ENCODE measurements at places on chromosomes 13 and 19. TPM values are rescaled to one million over a fixed set of nuclear protein-coding genes. Genes with fewer than 3 reads are reported as not detected.

GRCh38 chr13:65744836-65745235, 1485.3 kb downstream of the PCDH9 start:
- no peak overlapping the region for H3K4me3 ChIP-seq
- DNase-seq: no peak
- no peak overlapping the region for H3K27ac ChIP-seq
- no peaks in the 10 kb centered on the region for H3K36me3 ChIP-seq
- no peaks in the 10 kb centered on the region for H3K27me3 ChIP-seq
- no peaks in the 10 kb centered on the region for H3K4me1 ChIP-seq

GRCh38 chr19:48708471-48708870, 11.1 kb downstream of the MAMSTR start:
- peaks cover 8% of the 10 kb centered on the region for H3K4me1 ChIP-seq
- H3K4me3 ChIP-seq: no peak overlapping the region
- no peak for DNase-seq
- no peaks in the 10 kb centered on the region for H3K27me3 ChIP-seq

GRCh38 chr13:90416519-90416918, 931.0 kb upstream of the MIR17HG start:
- no peaks in the 10 kb centered on the region for H3K36me3 ChIP-seq
- H3K4me3 ChIP-seq: no peak overlapping the region
- no peaks in the 10 kb centered on the region for H3K27me3 ChIP-seq
- peak overlapping the region; percentile 45 for H3K27ac ChIP-seq

- no peaks in the 10 kb centered on the region for H3K4me1 ChIP-seq
- DNase-seq: no peak
- H3K27ac ChIP-seq: no peak overlapping the region
- H3K4me3 ChIP-seq: no peak overlapping the region
- no peaks in the 10 kb centered on the region for H3K27me3 ChIP-seq
- H3K36me3 ChIP-seq: no peaks in the 10 kb centered on the region
These were observed 446.9 kb downstream of the COG6 start for GRCh38 chr13:40102360-40102727.

DNA sequence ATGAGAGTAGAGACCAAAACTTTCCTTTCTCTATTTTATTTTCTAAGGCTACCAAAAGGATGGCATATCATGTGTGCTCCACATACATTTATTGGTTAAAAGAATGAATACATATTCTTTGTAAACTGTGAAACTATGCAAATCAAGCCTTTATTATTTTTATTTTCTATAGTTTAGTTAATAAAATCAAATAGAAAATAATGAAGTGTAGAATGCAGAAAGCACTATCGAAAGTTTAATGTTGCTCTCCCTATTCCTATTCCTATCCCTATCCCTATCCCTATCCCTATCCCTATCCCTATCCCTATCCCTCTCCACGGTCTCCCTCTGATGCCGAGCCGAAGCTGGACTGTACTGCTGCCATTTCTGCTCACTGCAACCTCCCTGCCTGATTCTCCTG, 60.3 kb downstream of the ZNF100 start:
- DNase-seq: no peak
- no peaks in the 10 kb centered on the region for H3K4me1 ChIP-seq
- no peak overlapping the region for H3K4me3 ChIP-seq
- no peak overlapping the region for H3K27ac ChIP-seq

The ADGRE2 gene
- total RNA-seq: 1.4 TPM

DNA sequence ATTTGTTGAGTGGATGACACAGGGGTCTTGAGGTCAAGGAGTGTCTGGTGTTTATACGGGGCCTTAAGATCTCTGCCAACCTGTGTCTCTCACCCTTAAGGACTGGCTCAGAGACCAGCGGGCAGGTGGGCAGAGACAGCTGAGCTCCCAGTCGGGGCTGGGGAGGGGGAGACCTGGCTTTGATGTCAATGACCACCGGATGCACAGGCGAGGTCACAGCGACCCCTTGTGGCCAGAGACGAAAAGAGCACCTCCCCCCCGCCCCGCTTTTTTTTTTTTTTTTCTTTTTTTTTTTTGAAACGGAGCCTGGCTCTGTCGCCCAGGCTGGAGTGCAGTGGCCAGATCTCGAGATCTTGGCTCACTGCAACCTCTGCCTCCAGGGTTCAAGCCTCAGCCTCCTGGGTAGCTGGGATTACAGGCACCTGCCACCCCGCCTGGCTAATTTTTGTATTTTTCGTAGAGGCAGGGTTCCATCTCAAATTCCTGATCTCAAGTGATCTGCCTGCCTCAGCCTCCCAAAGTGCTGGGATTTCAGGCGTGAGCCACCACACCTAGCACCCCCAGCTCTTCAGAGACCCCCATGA, 12.1 kb upstream of the KLK14 start:
- peak; percentile 56 for DNase-seq
- peaks cover 31% of the 10 kb centered on the region for H3K4me1 ChIP-seq
- H3K36me3 ChIP-seq: no peaks in the 10 kb centered on the region
- H3K27me3 ChIP-seq: no peaks in the 10 kb centered on the region

- DNase-seq: no peak
- H3K4me3 ChIP-seq: no peak overlapping the region
- H3K27ac ChIP-seq: no peak overlapping the region
- no peaks in the 10 kb centered on the region for H3K4me1 ChIP-seq
- H3K36me3 ChIP-seq: no peaks in the 10 kb centered on the region
- no peaks in the 10 kb centered on the region for H3K27me3 ChIP-seq
These were observed 7.6 kb downstream of the KANK3 start for GRCh38 chr19:8335343-8336071.

DNA sequence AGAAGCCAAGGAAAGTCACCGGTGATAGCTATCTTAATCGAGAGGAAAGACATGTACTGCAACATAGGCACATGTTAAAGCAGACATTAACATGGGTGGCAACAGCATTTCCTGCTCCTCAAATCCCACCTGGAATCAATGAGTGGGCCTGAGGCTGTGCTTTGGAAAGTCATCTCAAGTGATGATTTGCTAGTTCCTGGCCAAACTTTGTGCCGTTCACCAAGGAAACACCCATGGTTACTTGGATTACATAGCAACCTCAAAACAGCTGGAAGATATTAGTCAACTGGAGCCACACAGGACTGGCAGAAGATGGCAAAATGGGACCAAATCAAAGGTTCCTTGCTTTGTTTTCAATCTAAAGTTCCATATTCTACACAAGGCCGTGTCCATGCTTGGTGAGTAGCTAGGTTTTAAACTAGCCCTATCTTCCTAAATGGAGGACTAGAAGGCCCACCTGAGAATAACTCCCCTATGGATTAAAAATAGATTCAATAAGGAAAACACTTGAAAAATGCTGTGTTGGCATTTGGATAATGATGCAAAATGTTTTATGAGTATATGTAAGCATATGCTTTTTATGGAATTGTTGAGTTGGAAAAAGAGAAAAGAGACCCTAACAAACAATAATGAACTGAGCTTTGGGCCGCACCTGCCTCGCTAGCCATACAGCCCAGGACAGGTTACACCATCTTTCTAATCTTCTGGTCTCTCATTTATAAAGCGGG, 144.5 kb downstream of the RGCC start:
- no peaks in the 10 kb centered on the region for H3K4me1 ChIP-seq
- no peak overlapping the region for H3K4me3 ChIP-seq
- no peaks in the 10 kb centered on the region for H3K36me3 ChIP-seq
- DNase-seq: no peak

- H3K27ac ChIP-seq: no peak overlapping the region
- no peak for DNase-seq
- H3K4me1 ChIP-seq: no peaks in the 10 kb centered on the region
- no peaks in the 10 kb centered on the region for H3K36me3 ChIP-seq
These were observed 690 bp downstream of the HCN2 start for GRCh38 chr19:590396-590745.

- H3K4me3 ChIP-seq: no peak overlapping the region
- no peak for DNase-seq
- H3K27me3 ChIP-seq: no peaks in the 10 kb centered on the region
These were observed 469.4 kb downstream of the KLF12 start for GRCh38 chr13:73664851-73665250.

DNA sequence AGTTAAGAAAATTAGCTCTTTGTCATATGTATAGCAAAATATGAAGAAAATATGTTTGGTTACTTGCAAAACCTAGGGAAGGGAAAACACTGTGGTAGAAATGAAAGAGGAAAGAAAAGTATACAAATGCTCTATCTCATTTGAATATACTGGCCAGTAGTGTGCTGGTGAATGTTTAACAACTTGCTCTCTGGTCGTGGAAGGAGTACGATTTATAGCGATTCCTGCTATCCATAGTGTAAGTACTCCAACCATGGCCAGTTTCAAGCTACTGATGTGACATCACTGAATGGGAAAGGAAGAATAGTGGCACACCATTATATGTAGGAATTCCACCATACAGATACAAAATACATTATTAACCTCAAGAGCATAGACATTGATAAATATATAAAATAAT, 9.3 kb downstream of the BORA start:
- no peak overlapping the region for H3K4me3 ChIP-seq
- DNase-seq: no peak
- H3K36me3 ChIP-seq: no peaks in the 10 kb centered on the region
- H3K27me3 ChIP-seq: no peaks in the 10 kb centered on the region

- no peaks in the 10 kb centered on the region for H3K4me1 ChIP-seq
- DNase-seq: no peak
- H3K27ac ChIP-seq: no peak overlapping the region
- no peaks in the 10 kb centered on the region for H3K36me3 ChIP-seq
- no peaks in the 10 kb centered on the region for H3K27me3 ChIP-seq
These were observed 182.7 kb upstream of the CSNK1A1L start for GRCh38 chr13:37288057-37288720.

The PHLDB3 gene
- total RNA-seq: 19.6 TPM

The RAB3A gene
- 0.40 TPM for total RNA-seq

The PPM1N gene
- total RNA-seq: not detected

DNA sequence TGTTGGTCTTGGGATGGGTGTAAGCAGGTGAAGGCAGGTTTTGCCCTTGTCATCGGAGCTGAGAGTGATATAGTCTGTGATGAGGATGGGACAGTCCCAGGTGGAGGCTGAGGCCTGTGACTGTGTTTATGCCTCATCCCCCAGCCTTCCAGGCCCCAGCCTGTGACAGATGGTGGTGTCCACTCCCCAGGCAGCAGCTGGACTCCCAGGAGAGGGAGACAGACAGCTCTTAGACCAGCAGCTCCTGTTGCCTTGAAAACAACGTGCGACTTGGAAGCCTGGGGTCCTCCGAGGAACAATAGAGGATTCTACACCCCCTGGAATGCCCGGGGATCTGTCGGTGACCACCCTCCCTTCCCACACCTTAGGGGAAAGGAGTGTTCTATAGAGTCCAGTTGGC, 63.8 kb downstream of the CHST8 start:
- no peaks in the 10 kb centered on the region for H3K36me3 ChIP-seq
- H3K4me3 ChIP-seq: no peak overlapping the region
- peaks cover 5% of the 10 kb centered on the region for H3K27me3 ChIP-seq
- peaks cover 17% of the 10 kb centered on the region for H3K4me1 ChIP-seq

The PSG2 gene
- not detected for total RNA-seq

DNA sequence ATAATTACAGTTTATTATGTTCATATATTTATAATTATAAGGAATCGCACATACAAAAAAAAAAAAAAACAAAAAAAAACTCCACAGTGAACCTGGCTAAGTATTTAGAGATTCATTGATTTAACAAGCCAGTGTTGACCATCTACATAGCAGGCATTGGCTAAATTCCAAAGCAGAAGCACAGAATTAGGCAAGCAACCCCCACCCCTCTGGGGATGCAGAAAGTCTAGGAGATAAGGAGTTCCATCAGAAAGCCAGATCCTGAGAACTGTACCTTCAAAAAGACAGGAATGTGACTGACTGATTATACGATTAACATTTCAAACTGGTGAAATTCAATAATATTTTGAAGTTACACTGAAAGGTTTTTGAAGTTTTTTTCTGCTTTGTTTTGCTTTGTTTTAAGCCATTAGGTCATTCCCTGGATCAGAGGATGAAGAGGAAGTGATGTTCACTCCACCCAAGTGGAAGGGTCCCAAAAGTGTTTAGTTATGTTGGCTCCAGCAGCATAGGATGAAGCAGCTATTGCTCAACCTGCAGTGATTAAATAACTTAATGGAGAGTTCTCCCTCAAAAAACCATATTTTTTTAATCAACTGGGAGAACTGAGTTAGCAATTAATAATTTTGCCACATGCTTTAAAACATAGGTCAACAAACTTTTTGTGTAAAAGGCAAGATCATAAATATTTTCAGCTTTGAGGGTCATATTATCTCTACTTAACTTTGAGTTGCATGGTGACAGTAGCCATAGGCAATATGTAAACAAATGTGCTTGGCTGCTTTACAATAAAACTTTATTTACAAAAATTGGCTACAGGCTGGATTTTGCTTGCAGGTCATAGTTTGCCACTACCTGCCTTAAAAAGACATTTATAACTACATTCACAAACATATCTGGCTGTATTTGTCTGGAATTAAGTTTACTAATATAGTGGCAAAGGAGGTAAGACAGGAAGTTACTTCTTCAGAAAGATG, 49.6 kb downstream of the DOCK9 start:
- H3K27ac ChIP-seq: peak overlapping the region; percentile 39
- H3K36me3 ChIP-seq: no peaks in the 10 kb centered on the region
- H3K27me3 ChIP-seq: no peaks in the 10 kb centered on the region
- peaks cover 23% of the 10 kb centered on the region for H3K4me1 ChIP-seq
- no peak for DNase-seq
- H3K4me3 ChIP-seq: no peak overlapping the region

- H3K27me3 ChIP-seq: no peaks in the 10 kb centered on the region
- no peak overlapping the region for H3K4me3 ChIP-seq
- DNase-seq: no peak
- no peaks in the 10 kb centered on the region for H3K36me3 ChIP-seq
- no peak overlapping the region for H3K27ac ChIP-seq
- H3K4me1 ChIP-seq: no peaks in the 10 kb centered on the region
These were observed 9.1 kb downstream of the SERP2 start for GRCh38 chr13:44382635-44383145.

- DNase-seq: no peak
- H3K27ac ChIP-seq: peak overlapping the region; percentile 89
- H3K27me3 ChIP-seq: no peaks in the 10 kb centered on the region
- no peak overlapping the region for H3K4me3 ChIP-seq
- H3K4me1 ChIP-seq: peaks cover 50% of the 10 kb centered on the region
These were observed 2.8 kb upstream of the GSK3A start for GRCh38 chr19:42245231-42245630.

The TPTE2 gene
- total RNA-seq: not detected

The PROZ gene
- total RNA-seq: not detected

The DCT gene
- 0.11 TPM for total RNA-seq

The LILRB2 gene
- 1.5 TPM for total RNA-seq

- no peak for DNase-seq
- no peaks in the 10 kb centered on the region for H3K4me1 ChIP-seq
- H3K27me3 ChIP-seq: no peaks in the 10 kb centered on the region
- H3K27ac ChIP-seq: no peak overlapping the region
- H3K36me3 ChIP-seq: no peaks in the 10 kb centered on the region
- H3K4me3 ChIP-seq: no peak overlapping the region
These were observed 57.4 kb downstream of the KCNRG start for GRCh38 chr13:50072676-50073075.

DNA sequence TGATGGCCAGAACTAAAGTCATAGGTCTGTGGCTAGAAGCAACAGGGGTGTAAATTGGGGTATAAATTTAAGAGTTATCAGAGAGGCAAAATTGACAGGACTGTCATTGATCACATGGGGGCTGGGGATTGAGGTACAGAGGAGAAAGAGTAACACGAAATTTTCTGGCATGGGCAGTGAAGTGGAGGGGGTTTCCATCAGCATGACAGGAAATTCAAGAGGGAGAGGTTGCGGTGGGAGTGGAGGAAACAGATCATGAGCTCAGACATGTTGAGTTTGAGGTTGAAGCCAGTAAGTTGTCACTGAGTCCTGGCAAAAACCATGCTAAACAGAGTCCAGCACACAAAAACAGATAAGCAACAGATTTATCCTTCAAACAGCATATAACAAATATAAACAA, 192.1 kb upstream of the TSC22D1 start:
- DNase-seq: no peak
- no peaks in the 10 kb centered on the region for H3K36me3 ChIP-seq
- no peaks in the 10 kb centered on the region for H3K4me1 ChIP-seq
- no peaks in the 10 kb centered on the region for H3K27me3 ChIP-seq
- no peak overlapping the region for H3K27ac ChIP-seq

Data from thyroid gland (tissue), 4 donors.